CD4-positive, alpha-beta memory T cell (primary cell): ENCODE measurements at places on chromosomes 1 and 21. TPM values are rescaled to one million over a fixed set of nuclear protein-coding genes. Genes with fewer than 3 reads are reported as not detected.

ZDHHC18 gene
- total RNA-seq = 54.9 TPM

RNU1-1 gene
- 3,866 TPM for total RNA-seq

CD48 gene
- total RNA-seq = 301 TPM

B3GALT6 gene
- 23.7 TPM for total RNA-seq

CELA2B gene
- not detected for total RNA-seq

DNA sequence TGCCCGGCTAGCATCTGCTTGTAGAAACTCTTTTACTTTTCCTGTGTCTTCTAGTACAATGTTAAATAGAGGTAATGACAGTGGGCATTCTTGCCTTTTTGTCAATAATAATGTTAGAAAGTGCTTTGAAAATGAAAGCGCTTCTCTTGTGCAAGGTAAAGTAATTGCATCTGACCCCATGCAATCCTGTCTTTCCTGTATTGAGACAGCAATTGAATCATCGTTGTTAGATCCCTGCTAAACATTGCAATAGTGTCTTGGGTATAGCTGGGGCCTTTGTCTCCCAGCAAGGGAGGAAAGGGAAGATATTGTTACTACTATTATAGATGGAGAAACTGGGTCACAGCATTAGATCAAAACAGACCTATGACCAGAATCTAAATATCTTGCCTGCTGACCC lies 80.9 kb downstream of the TLR5 start:
- DNase-seq = no peak

DNA sequence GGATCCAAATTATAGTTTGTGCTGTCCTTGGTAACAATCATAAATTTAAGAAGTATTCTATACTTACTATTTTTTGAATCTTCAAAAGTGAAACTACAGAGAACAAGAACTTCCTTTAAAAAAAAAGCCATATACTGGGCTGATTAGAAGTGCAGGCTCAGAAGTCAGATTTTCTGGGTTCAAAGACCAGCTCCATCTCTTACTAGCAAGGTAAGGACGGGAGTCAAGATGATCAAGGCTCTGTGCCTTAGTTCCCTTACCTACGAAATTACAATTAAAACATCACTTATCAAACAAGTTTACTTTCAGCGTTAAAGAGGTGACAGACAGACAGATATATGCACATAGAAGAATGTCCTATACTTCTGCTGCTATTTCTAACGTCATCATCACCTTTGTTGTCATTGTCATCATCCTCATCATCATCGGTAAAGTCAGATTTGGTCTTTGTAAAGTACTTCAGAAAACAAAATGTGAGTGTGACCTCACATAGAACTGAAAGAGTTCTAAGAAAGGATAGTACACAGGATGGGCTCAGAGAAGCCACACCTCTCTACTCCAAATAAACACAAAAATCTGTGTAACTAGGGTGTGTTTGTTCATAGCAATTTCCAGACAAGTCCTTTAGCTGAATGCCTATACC lies 178.7 kb downstream of the VAV3 start:
- peak; percentile 55 for DNase-seq

DNA sequence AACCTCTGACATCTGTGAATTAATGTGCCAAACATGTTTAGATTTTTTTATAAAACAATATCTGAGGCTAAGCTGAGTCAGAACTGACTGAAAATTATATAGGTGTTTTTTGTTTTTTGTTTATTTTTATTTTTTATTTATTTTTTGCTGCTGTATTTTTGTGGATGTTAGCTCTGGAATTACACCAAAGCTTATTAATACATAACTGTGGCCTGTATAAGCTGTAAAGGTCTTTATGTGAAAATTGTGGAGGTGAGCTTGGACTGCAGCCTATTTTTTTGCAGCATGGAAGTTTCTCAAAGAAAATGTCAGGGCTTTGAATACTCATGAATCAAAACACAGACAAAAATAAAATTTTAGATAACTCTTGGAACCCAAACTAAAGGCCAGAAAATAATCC lies 199.8 kb downstream of the CHRM3 start:
- no peak for DNase-seq

- DNase-seq = no peak
These were observed 238.1 kb downstream of the KAZN start for GRCh38 chr1:14836426-14837140.

DNA sequence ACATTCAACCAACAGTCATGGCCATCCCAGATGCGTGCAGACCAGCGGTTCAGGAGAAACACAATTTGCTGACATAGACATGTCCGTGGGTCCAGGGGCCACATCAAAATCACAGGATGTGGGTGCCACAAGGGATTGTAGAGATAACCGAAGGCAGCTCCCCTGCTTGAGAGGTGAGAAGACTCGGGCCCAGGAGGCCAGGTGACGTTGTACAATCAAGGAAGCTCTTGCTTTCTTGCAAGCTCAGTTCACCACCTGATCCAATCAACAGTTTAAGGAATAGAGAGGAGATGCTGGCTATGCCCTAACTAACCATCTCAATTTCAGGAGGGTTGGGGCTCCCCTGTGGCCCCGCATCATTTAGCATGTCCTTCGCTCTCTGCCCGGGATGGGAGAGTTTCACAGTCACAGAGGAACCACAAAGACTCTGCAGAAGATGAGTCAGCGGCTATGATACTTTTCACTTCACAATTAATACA lies 19.5 kb downstream of the UBASH3A start:
- DNase-seq = peak; percentile 41

GRCh38 chr1:45615885-45616284 lies 8.0 kb downstream of the CCDC17 start:
- DNase-seq = no peak

DNA sequence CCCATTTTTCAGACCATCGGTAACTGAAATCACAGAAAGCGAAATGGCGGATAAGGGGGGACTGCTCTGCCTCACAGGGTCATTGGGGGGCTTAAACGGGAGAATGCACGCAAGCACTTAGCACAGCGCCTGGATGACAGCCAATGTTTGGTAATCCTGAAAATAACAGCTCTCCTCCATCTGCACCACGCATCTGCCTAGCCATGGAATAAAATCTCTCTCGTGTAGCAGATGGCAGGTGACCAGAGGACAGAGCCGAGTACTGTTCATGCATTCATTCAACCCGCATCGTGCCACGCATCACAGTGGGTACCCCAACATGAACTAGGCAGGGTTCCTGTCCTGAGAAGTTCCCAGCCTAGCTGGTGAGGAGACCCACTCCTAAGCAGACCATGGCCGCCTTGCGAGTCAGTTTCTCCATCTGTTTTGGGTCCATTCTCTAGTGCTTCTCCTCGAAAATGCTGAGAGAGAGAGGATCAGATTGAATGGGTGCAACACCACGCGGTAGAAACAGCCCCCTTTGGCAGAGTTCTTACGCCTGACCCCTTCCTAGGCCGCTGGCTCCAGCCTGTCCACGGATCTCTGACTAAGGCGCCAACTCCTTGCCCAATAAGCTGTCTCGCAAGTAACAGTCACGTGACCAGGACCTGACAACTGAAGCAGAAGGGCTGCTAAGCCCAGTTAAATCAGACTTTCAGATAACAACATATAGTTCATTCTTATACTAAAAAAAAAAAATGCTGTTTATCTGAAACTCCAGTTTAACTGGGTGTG lies 7.3 kb downstream of the SLC1A7 start:
- DNase-seq = no peak

GRCh38 chr1:94183197-94183815 lies 54.1 kb downstream of the ARHGAP29 start:
- DNase-seq = no peak

GRCh38 chr1:205124726-205125125 lies 2.9 kb upstream of the RBBP5 start:
- no peak for DNase-seq

DNA sequence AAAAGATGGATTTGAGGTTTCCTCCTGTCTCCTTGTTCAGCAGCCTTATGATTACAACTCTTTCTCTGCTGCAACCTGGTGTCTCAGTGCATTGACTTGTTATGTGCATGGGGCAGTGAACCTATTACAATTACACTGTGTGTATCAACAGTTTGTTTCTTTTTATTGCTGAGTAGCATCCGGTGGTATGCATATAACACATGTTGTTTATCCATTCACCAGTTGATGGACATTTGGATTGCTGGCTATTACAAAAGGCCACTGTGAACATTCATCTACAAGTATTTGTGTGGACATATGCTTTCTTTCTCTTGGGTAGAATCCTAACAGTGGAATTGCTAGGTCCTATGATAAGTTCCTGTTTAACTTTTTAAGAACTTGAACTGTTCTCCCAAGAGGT lies 65.9 kb downstream of the FMO4 start:
- DNase-seq = no peak

- no peak for DNase-seq
These were observed 9.4 kb upstream of the PLA2G2E start for GRCh38 chr1:19932866-19933265.

DNA sequence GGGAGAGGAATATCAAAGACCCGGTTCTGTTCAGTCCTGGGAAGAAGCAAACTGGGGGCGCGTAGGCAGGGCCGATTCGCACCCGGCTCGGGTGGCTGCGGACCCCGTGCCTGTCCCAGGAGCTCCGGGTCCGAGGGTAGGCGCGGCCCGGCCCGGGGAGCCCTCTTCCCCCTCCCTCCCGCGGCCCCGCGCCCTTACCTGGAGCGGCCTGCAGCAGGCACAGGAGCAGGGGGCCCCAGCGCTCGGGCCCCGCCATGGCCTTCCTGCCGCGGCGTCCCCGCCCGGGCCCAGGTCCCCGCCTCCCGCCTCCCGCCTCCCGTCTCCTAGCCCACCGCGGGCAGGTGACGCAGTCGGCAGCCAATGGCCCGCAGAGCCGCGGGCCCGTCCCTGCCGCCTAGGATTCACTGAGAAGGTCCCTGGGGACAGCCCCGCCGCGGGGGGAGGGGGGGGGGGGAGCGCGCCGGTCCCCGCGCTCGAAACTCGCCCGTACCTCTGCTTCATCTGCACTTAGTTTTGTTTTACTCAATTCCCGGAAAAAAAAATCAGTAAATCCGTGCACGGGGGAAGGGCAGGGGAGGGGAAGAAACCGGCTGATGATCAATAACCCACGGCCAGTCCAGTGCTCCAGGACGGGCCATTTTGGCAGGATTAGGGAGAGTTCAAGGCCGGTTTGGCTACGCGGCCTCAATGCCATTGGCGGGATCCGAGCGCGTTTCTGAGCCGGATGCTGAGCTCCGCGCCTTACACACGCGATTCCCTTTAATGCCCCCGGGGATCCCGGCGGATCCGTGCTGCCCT lies at the start of gene IFNLR1:
TSS of gene IFNLR1 (minus strand) at position 297 of the 798 bp plus-strand sequence. CDS start at position 256, 41 bp downstream.
- peak; percentile 58 for DNase-seq

DNA sequence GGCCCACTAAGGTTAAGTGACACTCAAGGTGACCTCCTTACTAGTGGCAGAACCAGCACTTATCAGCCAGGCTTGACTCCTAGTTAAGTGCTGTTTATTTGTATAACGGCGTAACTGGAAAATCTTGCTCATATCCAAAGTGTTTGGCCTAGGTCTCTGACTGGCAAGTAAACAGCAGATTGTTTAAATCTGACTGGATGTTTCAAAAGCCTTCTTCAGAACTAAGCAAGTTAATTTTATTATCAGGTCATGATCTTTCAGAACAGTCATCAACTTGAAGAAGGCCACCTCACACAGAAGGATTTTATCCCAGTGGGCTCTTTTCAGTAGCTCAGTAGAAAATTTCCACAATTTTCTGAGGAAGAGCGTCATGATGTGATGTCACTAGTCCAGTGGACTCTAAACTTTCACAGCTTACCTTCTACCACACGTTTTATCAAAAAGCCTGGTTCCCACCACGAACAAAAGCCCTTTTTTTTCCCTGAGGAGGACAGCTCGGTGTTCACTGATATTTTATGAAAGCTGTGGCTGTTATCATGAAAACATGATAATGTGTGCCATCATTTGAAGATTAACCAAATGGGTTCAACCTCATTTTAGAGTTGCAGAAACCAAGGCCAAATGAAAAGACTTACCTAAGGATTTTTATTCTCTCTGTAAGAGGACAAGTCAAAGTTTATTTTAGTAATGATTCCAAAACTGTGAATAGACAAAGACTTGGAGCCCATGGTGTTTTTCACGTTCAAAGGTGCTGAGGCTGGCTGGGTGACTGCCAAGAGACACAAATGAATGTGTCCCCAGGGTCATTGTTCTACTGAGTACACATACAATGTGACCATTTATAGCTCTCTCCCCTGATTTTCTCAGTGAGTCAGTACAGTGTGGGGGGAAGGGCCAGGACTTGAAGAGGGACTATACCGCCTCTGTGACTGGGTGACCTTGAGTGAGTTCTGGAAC lies 9.1 kb downstream of the SGIP1 start:
- no peak for DNase-seq

- no peak for DNase-seq
These were observed 61.8 kb downstream of the SPAG17 start for GRCh38 chr1:118123116-118123839.

DNA sequence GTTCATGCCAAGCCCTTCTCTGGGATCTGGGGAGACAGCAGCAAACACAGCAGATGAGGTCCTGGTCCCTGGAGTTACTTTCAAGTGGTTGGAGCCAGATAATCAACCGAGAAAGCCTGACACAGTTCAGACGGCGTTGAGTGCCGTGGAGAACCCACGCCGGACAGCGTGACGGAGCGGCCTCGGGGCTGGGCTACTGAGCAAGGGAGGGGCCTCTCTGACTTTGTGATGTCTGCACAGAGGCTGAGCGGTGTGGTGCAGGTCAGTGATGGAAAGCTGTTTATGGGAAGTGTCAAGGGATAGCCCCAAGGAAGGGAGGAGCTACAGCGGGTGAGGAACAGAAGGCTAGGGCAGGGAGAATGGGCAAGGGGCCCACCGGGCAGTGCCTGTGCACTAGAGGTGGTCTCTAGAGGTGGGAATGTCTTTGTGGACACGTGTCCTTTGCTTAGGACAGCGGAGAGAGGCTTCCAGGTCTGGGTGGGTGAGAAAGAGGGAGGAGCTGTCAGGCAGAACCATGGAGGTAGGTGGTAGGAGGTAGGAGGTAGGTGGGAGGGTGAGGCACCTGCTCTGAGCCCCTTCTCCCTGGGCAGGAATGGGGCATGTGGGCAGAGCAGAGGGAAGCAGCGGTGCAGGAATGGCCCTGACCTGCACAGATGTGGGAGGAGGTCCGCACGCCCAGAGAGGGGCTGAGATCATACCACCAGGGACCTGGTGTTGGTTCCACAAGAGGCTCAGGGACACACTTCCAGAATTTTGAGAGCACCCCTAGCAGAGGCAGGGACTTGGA lies 62.8 kb downstream of the RUNX3 start:
- no peak for DNase-seq

DNA sequence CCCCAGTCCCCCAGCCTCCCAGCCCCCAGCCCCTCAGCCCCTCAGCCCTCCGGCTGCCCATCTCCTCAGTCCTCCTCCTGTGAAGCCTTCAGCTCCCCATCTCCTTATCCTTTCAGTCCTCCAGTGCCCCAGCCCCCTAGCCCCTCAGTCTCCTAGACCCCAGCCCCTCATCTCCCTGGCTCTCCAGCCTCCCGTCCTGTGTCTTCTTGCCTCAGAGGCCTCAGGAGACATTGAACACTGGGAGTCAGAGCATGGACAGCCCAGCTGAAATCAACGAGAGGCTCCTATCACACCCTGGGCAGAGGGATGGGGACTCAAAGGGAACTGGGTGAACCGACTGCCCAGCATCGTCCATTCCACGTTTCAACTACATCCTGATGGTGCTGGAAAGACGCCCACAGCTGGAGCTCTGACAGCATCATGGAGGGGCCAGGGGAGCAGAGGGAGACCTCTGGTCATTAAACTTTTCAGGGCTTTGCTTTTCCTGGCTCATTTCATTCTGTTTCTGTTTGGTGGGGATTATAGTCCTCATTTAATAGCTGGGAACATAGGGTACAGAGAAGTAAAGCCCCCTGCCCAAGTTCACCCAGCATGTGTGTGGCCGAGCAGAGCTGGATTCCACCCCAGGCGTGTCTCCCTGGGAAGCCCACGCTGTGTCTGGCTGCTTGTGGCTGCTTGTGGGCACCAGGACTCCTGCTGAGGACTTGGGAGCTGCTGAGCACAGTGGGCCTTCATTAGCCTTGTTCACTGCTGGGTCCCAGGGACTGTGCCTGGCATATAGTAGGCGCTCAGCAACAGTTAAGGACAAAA lies 396.7 kb downstream of the PTPRU start:
- DNase-seq = no peak

- DNase-seq = no peak
These were observed 634 bp upstream of the SPATA6 start for GRCh38 chr1:48472638-48473037.
